ENCODE measurements at places on chromosomes 4 and X.

DNA sequence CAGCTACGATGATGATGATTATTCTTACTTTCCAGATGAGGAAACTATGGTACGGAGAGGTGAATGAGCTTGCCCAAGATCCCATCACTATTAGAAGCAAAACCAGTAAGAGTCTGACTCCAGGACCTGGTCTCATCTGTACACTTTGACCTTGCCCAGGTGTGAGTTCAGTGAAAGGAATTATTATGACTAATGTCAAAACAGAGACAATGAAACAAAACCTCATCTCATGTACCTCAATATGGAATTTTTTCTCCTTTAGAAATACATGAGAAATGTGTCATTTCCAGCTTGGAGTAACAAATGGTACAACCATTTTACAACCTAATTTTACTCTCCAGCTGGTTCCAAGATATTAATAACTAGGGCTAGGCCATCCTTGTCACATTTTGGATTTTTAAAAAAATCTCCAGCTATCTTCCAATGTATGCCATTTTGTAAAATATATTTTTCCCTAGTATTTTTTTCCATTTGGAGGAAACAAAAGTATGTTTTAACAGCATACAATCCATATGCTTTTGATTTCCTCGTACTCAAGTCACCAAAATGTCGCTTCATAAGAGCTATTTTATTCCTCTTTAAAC, 213.8 kb downstream of the PTTG2 start:
- DNase-seq = no peak

DNA sequence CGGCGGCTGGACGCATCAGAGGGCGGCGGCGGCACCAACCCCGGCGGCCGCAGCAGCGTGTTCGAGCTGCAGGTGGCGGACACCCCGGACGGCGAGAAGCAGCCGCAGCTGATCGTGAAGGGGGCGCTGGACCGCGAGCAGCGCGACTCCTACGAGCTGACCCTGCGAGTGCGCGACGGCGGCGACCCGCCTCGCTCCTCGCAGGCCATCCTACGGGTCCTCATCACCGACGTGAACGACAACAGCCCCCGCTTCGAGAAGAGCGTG, 1.9 kb downstream of the PCDH7 start:
- DNase-seq = no peak

- DNase-seq = no peak
These were observed 15.0 kb upstream of the BCLAF3 start for GRCh38 chrX:20005883-20006282.

- no peak for DNase-seq
These were observed 158.4 kb upstream of the SLC7A11 start for GRCh38 chr4:138400543-138400942.

GRCh38 chr4:78145008-78145407, 87.9 kb downstream of the FRAS1 start:
- DNase-seq = no peak

DNA sequence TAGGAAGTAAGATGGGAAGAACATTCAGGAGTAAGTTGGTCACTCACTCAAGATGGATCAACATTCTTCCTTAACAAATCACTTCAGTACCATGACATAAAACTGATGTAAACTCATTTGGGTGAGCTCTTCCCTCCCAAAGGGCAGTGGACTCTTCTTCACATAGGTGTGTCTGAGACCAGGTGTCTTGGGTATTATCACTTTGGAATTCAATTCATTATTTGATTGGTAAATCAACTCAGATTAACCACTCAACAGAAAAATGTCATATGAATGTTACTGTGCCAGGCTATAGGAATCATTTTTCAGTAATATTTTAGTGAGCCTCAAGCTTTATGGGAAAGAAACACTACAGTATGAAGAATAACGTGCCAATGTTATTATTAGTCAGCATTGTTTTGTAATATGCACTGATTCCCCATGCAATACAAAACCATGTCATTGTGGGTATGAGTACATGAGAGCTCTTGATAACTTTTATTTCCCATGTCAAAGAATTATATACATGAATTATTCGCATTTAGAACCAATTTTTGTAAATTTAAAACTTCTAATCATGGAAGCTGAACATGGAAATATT, 58.6 kb upstream of the ETNPPL start:
- no peak for DNase-seq

DNA sequence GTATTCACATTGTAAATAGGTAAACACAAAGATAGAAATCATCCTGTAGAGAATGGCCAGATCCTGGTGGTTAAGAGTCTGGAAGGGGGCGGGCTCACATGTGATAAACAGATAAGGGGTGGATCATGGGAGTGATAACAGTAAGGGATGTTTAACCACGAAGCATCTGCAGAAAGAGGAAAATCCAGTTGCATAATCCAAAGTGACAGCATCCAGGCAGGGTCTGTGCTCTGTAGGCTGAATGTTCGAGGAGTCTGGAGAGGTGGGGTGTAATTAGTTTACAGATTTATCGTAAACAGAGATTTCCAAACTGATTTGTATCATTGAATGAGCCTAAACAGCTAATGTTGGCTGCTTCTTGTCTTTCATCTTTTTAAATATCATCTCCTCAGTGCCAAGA, 1009.8 kb upstream of the SLIT2 start:
- no peak for DNase-seq

DNA sequence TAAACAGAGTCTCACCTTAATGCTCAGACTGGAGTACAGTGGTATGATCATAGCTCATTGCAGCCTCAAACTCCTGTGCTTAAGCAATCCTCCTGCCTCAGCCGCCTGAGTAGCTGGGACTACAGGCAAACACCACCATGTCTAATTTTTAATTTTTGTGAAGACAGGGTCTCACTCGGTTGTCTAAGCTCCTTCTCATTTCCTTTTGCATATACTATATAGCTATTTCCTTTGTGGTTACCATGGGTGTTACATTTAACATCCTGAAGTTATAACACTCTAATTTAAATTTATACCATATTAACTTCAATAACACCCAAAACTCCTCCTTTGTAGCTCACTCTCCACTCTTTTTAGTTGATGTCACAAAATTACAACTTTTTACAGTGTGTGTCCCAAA, 114.3 kb downstream of the DCK start:
- no peak for DNase-seq

DNA sequence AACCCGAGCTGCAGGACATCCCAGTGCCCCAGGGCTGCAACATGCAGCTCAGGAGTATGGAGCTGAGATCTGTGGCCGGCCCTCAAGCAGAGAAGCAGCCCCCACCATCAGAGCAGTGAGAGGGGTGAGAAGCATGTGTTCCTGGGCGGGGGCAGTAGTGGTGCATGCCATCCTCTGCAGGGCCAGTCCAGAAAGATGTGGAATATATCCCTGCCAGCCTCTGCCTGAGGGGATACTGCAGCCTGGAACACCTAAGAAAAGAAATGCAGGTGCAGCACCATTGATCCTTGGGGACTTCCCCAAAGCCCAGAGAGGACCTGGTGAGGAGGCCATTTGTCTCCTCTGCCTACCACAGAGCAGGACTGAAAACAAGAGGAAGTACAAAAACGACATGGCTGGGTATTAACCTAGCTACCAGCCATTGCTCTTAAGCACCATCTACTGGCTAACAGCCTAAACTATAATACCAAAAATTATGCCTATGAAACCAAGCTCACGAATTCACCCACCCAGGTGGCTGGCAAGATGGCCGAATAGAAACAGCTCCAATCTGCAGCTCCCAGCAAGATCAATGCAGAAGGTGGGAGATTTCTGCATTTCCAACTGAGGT, 158.8 kb downstream of the ADGRA3 start:
- DNase-seq = peak; percentile 66

DNA sequence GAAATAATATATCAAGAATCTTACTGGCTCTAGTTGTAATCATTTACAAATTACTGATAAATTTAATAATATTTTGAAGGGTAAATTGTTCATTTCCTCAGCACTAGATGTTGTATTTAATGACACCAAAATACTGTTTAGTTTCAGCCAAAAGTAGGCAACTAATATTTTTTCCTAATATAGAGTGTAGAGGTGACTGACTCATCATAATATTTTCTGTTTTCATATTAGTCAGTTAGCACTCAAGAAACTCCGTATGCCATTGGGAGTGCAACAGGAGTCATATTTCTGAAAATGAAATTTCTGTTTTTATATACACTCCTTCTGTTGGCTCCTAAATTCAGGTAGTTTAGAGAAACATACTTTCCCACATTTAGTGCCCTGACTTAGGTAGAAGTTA, 36.6 kb upstream of the PTPN13 start:
- no peak for DNase-seq

- peak; percentile 94 for DNase-seq
These were observed 104.2 kb downstream of the KDR start for GRCh38 chr4:55021214-55021613.

- peak; percentile 74 for DNase-seq
These were observed 8.1 kb upstream of the GSX2 start for GRCh38 chr4:54091637-54092404.

- DNase-seq = no peak
These were observed 21.3 kb downstream of the DCTD start for GRCh38 chr4:182895791-182896292.

- no peak for DNase-seq
These were observed 102.2 kb downstream of the PPEF1 start for GRCh38 chrX:18809641-18810040.

DNA sequence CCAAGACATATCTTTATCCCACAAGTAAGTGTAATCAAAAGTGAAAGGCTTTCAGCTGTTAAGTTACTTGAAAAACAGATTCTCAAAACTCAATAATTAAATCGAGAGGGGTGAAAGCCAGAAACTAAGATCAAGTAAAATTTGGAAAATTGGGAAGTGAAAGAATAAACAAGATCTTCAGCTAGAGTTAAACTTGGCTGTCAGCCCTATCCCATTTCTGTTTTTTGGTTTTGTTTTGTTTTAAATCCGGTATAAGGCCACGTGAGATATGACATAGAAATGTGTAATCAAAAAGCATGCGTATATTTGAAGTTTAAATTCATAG, 856.8 kb downstream of the STIM2 start:
- no peak for DNase-seq

DNA sequence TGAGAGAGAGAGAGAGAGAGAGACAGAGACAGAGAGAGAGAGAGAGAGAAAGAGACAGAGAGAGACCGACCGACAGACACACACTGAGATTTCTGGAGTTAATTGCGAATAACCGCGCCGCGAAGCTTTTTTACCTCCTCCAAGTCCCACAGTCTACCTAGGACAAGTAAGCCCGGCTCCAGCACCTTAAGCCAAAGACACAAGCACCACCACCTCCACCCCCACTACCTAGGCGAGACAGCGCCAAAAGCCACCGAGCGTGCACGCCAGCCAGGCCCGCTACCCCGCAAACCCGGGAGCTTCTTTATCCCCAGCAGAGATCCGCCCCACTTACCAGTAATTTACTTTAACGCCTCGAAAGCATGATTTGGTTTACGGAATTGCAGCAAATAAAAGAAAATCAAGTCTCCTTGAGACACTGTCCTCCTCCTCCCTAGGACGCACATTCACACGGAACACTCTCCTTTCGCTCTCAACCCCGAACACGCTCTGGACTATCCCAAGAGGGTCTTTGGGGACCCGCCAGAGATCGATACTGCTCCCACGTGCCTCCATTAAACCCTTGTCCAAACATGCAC, 649.6 kb upstream of the DIPK2B start:
- peak; percentile 45 for DNase-seq

- DNase-seq = no peak
These were observed 308.6 kb upstream of the GIMD1 start for GRCh38 chr4:106677213-106677612.

DNA sequence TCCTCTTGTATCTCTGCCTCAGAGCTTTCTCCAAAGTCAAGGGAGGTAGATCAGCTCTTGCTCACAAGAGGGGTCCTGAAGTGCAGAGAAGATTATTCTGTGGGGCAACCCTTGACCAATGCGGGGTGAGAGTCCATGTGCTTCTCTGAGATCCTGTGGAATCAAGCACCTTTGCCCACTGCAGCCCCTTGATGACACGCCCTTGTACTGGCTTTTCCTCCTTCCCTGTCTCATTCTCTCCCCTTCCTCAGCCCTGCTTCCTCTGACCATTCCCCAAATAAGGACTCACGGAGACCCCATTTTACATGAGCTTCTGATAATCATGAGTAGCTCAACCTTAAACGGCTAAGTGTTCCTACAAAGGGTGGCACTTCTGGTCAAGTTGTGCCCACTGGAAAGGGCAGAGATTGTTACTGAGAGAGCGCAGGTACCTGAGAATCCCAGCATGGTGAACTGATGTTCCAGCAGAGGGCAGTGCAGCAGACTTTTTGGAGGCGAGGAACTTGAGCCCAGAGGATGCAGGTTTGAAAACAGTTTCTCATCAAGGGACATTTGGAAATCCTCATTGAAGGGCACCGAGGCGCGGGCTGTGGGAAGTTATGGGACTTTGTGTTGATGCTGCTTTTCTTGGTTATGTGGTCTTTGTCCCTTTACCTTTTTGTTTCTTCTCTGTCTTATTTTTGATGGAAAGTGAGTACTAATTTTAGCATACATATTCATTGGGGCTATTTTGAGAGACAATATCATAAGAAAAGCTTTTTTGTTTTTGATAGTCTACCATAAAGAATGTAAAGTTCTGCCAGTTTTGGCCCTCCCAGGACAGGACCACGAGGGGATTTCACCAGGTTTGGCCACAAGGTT, 201.3 kb downstream of the RBM46 start:
- peak; percentile 2 for DNase-seq

GRCh38 chr4:21555083-21555482, 393.5 kb downstream of the KCNIP4 start:
- no peak for DNase-seq

DNA sequence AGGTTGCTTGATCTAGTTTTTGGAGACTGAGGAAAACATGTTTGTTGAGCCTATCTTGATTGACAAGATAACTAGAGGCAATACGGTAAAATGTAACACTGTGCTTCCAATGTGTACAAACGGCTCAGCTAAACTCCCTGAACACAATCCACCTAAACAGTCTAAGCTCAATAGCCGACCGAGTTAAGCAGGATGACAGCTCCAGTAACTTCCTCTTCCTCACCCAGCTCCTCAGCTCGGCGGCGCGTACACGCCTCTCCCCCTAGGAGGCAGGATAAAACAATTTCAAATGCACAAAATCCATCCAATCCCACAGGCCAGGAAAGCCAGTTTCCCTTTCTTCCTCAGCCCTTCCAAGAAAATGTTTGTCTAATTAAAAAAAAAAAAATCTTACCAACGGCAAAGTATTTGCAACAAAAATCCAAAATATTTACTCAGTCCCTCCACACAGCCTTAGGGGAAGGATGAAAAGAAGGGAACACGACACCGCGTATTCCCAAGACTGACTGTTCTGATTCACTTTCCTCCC, 1.0 kb downstream of the CNOT6L start:
- peak; percentile 0 for DNase-seq
